ENCODE measurements at places on chromosomes 11 and 22.

- no peak for DNase-seq
These were observed 14.1 kb downstream of the PATZ1 start for GRCh38 chr22:31332010-31332409.

DNA sequence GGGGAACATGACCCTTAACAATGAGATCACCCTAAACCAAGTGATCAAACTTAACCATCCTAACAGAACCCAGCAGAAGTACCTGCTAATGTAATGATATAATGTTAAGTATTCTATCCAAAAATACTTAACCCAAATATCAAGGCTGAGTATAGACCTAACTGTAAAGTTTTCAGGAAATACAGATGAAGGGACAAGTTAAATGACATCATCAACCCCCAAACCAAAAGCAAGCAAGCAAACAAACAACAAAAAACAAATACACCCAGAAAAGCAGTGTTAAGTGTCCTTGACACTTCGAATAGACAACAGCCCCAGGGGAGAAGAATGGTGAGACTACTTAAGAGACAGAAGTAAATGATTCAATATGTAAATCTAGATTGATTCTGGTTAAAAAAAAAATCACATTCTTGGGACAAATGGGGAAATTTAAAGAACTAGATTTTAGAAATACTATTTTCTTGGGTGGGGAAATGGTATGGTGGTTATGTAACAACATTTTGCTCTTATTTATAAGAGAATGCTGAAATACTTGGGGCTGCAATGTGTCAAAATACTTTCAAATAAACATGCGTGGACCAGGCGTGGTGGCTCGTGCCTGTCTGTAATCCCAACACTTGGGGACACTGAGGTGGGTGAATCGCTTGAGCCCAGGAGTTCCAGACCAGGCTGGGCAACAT lies 2.5 kb downstream of the CSTF3 start:
- DNase-seq = no peak

DNA sequence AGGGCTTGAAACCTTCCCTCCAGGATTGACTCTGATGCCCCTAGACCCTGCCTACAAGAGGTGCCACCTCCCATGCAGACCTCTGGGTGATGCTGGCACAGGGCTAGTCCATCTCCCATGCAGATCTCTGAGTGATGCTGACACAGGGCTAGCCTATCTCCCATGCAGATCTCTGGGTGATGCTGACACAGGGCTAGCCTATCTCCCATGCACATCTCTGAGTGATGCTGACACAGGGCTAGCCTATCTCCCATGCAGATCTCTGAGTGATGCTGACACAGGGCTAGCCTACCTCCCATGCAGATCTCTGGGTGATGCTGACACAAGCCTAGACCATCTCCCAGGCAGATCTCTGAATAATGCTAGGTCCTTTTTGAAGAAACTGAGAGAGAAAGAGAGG lies 321.7 kb downstream of the NTM start:
- no peak for DNase-seq

DNA sequence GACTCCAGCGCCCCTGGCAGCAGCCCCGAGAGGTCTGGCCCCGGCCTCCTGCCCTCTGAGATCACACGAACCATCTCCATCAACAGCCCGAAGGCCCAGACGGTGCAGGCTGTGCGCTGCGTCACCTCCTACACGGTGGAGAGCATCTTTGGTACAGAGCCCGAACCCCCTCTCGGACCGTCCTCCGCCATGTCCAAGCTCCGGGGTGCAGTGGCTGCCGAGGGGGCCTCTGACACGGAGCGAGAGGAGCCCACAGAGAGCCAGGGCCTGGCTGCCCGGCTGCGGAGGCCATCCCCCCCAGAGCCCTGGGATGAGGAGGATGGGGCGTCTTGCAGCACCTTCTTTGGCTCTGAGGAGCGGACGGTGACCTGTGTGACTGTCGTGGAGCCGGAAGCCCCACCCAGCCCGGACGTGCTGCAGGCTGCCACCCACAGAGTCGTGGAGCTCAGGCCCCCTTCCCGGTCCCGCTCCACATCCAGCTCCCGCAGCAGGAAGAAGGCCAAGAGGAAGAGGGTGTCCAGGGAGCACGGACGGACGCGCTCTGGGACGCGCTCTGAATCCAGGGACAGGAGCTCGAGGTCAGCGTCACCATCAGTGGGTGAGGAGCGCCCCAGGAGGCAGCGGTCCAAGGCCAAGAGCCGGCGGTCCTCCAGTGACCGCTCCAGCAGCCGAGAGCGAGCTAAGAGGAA lies 7.6 kb downstream of the IRF7 start:
- DNase-seq = no peak

- no peak for DNase-seq
These were observed 119.1 kb downstream of the ZNF280B start for GRCh38 chr22:22389467-22389866.

GRCh38 chr11:33634291-33634834 lies 66.3 kb downstream of the C11orf91 start:
- peak; percentile 20 for DNase-seq

DNA sequence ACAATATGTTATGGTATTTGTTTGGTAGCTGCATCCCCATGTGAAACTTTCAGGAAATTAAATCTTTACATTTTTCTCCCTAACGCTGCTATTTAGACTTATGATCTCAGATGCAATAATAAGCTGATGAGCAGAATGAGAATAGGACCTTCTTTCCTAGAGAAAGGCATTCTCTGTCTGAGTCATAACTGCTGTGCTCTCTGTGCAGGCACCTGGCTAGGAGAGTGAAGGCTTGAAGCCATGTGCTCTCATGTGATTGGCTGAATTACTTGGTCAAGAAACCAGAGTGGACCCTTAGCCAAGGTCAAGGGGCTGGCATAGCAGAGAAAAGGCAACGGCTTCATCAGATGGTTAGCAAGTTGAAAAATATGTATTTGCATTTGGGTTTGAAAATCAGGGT lies 185.0 kb downstream of the ADAMTS15 start:
- no peak for DNase-seq

GRCh38 chr22:42654436-42655073 lies 5.4 kb upstream of the CYB5R3 start:
- no peak for DNase-seq

GRCh38 chr11:76690736-76691135 lies 20.2 kb upstream of the LRRC32 start:
- no peak for DNase-seq

DNA sequence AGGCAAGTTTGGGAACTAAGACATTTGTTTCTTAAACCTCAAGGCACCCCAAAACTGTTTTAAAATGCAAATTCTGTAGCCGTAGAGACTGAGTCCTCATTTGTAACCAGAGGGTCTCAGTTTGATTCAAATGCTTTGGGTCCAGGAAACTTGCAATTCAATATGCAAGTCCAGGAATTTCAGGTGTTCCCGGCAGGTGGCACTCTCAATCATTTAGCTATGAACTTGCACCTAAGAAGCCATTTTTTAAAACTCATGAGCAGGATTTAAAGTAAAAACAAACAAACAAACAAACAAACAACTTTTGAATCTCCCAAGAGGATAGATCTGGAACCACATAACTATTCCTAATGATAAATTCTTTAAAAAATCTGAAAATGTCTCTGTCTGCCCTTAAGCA lies 8.7 kb upstream of the ABTB2 start:
- no peak for DNase-seq

GRCh38 chr11:18071098-18071705 lies 25.1 kb upstream of the TPH1 start:
- no peak for DNase-seq

DNA sequence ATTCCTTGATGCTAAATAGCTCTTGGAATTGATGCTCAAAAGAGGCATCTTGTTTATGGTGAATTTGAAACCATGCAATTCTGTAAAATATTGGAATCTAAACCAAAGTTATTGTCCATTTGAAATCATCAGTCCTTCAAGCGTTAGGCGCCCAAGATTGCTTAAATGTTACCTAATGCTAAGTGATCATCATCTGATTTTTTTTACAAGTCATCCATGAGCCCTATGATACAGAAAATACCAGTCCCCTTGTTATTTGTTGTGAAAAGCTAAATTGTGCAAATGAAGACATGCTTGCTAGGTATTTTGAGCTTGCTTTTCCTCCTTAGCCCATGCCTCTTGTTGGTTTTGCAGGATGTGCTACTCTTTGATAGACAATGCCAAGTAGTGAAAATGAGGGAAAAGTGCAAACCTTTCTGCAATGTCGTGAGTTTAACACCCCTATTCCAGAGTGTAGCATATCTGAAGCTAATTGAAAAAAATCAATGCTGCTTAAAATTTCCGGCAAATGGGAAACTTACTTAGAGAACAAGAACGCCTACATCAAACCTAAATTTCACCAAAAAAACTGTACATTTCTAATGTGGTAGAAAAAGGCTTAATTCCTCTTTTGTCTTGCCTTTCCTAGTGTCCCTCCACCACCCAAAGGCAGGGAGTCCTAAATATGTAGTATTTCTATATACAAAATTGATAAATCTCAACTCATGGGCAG lies 1.9 kb downstream of the GRK3 start:
- DNase-seq = no peak

GRCh38 chr22:43396934-43397457 lies 14.8 kb upstream of the MPPED1 start:
- no peak for DNase-seq

GRCh38 chr22:24010018-24010391 lies 1.1 kb upstream of the CABIN1 start:
- DNase-seq = no peak

DNA sequence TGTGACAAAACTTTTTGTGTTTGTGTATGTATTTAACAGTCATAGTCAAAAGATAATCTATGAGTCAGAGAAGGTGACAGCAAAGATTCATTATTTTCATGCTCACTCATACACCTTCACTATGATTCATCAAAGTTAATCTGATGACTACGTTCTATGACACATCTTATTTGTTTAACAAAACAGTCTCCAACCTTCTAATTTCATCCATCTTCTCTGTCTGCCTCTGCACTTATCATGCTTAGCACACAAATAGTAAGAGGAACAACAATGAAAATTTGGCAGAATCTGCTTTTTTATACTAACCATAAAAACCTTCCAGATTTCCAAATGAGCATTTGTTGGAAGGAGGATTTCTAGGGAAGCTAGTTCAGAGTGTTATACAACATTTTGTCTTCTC lies 568.9 kb downstream of the LUZP2 start:
- DNase-seq = peak; percentile 10

DNA sequence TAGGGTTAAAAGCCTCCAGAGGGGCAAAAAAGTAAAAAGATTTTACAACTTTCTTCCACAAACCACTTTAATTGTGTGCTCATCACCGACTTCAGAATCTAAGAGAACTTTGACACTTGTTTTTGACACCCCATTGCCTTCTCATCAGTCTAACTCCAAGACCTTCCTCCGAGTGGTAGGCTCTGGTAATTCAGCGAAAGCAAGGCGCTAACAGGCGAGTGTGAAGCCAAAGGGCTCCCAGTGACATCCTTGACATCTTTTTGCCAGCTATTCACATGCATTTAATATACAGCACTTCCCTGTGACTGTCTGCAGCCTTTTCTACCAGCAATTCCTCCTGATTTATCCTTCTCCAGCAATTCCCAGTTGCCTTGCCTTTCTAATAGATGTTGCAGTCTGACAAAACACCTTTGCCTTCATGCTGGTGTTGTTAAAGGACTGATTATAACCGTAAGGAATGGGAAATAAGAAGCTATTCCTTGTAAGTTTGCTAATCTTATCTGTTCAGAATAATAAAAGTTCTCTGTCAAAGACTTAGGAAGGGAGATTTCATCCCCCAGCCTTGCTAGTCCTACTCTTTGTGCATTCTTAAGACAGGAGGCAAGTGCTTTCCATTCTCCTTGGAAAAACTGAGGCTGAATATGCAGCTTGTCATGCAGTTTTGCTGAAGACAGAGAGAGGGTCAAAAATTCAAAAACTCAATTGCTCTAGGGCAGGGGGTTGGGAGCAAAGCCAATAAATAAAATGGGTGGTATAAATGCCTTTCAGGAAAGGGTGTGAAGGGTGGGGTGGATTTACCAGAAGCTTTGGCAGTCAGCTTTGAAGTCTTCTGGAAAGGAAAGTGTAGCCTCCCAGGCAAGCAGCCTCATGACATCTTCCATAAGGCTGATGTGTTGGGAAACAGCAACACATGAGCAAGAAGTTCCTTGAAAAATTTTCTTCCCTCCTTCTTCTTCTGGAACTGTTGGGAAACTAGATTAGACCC lies 39.1 kb downstream of the SNX19 start:
- DNase-seq = no peak

DNA sequence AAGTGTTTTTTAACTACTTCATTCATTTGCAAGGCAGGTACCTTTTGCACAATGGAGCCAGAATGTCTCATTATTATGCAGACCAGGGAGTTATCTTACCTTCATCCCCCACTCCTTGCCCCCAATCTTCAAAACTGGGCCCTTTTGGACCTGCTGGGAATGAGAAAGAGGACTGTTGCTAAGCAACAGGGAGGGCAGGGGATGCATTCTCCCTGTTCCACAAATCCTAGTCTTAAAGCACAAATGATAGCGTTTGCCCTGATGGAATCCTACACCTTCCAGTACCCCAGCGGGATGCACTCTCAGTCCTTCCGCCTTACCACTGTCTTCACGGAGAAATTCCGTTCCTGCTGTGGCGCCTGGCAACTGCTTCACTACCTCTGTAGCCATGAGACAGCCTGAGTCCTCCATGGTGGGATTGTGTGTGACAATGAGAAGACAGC lies 4.1 kb upstream of the KCNJ1 start:
- DNase-seq = no peak

- no peak for DNase-seq
These were observed 11.6 kb upstream of the RTN4R start for GRCh38 chr22:20279662-20280134.

DNA sequence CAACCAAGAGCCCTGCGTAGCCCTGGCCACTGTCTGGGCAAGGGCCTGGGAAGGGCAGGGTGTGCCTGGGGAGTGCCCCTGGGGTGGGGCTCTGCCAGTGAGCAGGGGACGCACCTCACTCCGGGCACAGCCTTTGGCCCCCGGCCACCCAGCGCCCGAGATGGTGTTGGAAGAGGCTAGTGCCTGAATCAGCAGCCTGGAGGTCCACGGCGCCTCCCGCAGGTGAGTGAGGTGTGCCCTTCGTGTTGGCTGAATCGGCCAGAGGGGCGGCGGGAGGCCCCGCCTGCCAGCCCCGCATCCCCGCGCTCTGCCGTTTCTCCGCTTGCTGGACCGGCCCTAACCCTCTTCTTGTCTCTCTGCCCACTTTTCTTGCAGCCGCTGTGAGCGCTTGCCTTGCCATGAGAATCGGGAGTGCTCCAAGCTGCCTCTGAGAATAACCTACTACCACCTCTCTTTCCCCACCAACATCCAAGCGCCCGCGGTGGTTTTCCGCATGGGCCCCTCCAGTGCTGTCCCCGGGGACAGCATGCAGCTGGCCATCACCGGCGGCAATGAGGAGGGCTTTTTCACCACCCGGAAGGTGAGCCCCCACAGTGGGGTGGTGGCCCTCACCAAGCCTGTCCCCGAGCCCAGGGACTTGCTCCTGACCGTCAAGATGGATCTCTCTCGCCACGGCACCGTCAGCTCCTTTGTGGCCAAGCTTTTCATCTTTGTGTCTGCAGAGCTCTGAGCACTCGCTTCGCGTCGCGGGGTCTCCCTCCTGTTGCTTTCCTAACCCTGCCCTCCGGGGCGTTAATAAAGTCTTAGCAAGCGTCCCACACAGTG lies 60.1 kb downstream of the FBLN1 start:
- DNase-seq = no peak

GRCh38 chr11:41245704-41246398 lies 213.6 kb downstream of the LRRC4C start:
- no peak for DNase-seq
